Left renal cortex interstitium (tissue), 4 donors: ENCODE measurements at places on chromosomes 3 and 15. TPM values are rescaled to one million over a fixed set of nuclear protein-coding genes. Genes with fewer than 3 reads are reported as not detected.

The STOML1 gene
- polyA plus RNA-seq, result 12.6 TPM

- no peak for DNase-seq
Observed at GRCh38 chr3:126646674-126647073, 8.2 kb downstream of the TXNRD3 start.

GRCh38 chr15:76815421-76815820, 89.7 kb downstream of the SCAPER start:
- no peak for DNase-seq

GRCh38 chr3:9151240-9151639, 98.2 kb downstream of the SRGAP3 start:
- no peak for DNase-seq

GRCh38 chr15:40182358-40183029, 21.6 kb downstream of the BUB1B start:
- DNase-seq, result no peak

GRCh38 chr15:27065785-27066184, 94.8 kb downstream of the GABRG3 start:
- DNase-seq, result no peak

The CNTN3 gene
- polyA plus RNA-seq, result 5.8 TPM

GRCh38 chr3:31240466-31240865, 292.3 kb upstream of the STT3B start:
- DNase-seq, result no peak

DNA sequence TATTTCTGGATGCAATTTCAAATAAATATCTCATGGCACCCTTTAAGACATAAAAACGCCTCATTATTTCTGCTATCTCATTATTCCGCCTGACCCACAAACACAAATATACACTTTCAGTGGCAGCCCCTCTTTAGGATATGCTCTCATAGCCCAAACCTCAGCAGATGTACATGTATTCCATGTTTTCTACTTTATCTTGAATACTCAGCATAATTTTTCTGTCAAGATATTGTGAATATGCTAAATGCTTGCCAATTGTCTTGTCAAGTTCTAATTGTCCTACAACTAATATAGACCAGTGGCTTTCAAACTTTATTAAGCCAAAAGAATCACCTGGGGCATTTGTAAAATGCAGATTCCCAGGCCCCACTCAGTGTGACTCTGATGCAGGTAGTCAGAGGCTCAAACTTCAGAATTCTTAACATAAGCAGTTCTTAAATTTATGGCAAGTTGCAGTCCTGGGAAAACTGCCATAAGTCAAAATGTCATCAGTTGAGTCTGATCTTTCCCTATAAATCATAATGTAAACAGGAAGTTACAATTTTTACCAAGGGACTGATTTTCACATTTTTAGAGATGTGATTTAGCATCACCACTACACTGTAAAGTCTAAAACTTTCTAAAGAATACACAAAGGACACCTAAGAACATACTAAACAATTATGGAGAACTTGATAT, 135.1 kb downstream of the TBL1XR1 start:
- DNase-seq, result no peak

The GOLGA8H gene
- polyA plus RNA-seq, result 0.82 TPM

The CAMK1 gene
- 22.7 TPM for polyA plus RNA-seq

GRCh38 chr15:79282371-79283251, at the start of gene ANKRD34C:
Gene ANKRD34C (plus strand): TSS chr15:79282722. CDS start chr15:79293285, 10,563 bp downstream.
- no peak for DNase-seq

DNA sequence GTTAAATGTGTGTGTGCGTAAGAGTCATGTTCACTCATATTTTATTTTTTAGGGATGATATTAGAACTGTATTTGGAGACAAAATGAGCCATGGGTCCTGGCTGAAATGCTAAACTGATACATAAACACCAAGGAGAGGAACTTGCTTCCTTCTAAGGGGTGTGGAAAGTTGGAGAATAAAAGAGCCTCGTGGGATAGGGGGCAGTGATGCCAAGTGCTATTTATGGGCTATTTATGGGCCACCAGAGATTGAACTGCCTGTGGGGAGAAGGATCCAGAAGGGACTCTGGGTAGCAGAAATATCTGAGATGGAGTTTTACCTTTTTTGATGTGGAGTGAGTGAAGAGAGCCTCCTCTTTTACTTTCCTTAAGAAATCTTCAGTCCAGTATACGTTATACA, 1.8 kb upstream of the ARNT2 start:
- DNase-seq, result no peak

- DNase-seq, result no peak
Observed at GRCh38 chr3:12968541-12968940, 104.7 kb downstream of the IQSEC1 start.

- DNase-seq, result no peak
Observed at GRCh38 chr3:44418549-44418948, 58.9 kb downstream of the ZNF445 start.

DNA sequence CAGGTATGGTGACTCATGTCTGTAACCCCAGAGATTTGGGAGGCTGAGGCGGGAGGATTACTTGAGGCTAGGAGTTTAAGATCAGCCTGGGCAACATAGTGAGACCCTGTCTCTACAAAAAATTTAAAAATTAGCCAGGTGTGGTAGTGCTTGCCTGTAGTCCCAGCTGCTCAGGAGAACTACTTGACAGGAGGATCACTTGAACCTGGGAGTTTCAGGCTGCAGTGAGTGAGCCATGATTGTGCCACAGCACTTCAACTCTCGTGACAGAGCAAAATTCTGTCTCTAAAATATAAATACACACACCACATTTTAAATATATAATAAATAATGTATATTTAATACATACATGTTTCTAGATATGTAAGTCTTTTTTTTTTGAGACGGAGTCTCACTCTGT, 53.5 kb upstream of the TEX264 start:
- DNase-seq, result no peak

The QTRT2 gene
- polyA plus RNA-seq, result 30.9 TPM

- DNase-seq, result no peak
Observed at GRCh38 chr15:99134317-99134821, 29.5 kb downstream of the SYNM start.

DNA sequence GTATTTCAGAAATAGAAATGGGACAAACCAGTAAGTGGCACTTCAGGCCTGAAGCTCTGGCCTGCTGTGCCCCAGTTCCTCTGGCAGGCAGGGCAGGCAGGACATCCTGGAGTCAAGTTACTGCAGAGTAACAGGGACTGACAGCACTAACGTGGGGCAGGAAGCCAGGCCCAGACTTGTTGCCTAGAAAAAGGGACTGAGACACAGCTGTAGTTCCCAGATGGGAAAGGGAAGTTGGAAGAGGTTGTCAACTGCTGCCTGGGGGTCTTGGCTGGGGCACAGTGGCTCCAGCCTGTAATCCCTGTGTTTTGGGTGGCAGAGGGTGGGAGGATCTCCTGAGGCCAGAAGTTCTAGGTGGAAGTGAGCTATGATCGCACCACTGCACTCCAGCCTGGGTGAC, 171.9 kb downstream of the FMN1 start:
- no peak for DNase-seq

DNA sequence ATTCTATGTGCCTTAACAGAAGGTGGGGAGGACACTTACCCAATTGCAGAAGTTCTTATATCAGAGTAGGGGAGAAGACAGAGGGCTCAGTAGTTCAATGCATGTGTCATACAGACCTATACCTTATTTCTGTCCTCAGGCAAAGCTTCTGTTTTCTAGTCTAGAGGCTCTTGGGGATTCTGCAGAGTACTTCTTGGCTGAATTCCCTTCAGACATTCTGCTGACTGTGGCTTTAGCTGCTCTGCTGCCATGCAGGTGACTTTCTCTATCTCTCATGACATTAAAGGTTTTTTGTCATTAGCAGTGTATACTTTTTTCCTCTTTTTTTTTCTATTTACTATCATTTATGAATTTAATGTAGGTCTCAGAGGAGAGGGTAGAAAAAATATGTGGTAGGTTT, 172.8 kb upstream of the PLSCR5 start:
- DNase-seq, result no peak

DNA sequence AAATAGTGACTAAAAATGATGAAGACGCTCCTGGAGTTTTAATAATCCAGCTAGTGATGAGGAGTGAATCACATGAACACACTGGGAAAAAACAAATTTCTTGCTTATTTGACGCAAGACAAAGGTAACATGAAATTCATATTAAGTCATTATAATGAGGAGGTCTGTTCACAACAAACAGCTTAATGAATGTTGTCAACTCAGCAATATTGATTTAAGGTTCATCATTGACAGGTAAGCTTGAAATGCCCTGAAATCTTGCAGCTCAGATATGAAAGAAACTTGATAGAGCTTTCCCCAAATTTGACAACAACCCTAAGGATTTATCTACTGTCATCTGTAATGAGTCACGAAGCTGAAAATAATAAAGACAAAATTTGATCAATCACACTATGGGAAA, 108.1 kb upstream of the SELENOK start:
- no peak for DNase-seq

The MME gene
- 374 TPM for polyA plus RNA-seq
